Activated T-cell treated with anti-CD3 and anti-CD28 coated beads, Interleukin-2, amount 50 U/mL, for 72 hours (primary cell): ENCODE measurements at places on chromosomes 1 and 21.

DNA sequence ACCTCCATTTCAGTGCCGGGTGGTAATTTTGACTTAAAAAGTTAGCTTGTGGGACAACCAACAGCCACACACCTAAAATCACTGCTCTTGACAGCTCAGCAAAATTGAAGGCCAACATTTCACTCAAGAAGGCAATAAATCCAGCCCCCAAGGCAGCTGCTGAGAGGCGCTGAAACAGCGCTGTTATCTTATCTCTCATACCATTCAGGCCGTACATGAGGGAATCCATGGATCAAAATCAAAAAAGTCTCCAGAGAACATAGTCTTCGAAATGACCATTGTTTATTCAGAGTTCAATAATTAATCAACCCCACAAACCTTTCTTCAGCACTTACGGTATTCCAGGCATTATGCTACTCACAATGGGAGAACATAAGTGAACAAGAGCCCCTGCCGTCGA lies 38.5 kb downstream of the ZBTB18 start:
- no peak for DNase-seq

DNA sequence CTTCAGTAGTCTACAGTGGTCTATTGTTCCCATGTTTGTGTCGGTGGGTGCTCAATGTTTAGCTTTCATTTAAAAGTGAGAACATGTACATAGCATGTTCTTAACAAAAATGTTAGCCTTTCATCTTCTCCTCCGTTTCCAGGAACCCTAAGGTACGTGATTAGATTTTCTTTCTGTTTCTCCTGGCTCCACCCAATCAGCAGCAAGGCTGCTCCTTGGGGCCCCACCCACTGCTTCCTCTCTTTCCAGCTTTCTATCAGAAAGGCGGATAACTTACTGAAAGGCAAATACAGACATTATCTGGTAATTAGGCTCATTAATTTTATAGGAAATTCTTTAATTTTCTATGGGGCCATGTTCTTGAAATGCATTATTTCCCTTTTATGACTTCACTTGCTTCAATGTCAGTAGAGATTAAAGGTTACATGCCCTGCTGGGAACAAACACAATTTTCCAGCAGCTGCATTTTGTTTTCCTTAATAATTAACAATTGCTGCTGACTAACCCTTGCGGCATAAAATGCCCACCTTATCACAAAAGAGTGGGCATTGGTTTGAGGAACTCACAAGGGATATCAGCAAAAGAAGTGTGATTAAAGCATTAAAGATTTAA lies 324.9 kb upstream of the SNX7 start:
- DNase-seq, result no peak

- no peak for DNase-seq
Observed at GRCh38 chr1:86429835-86430234, 5.9 kb downstream of the CLCA2 start.

GRCh38 chr1:24694380-24694843 lies 50.8 kb upstream of the CLIC4 start:
- DNase-seq, result no peak

DNA sequence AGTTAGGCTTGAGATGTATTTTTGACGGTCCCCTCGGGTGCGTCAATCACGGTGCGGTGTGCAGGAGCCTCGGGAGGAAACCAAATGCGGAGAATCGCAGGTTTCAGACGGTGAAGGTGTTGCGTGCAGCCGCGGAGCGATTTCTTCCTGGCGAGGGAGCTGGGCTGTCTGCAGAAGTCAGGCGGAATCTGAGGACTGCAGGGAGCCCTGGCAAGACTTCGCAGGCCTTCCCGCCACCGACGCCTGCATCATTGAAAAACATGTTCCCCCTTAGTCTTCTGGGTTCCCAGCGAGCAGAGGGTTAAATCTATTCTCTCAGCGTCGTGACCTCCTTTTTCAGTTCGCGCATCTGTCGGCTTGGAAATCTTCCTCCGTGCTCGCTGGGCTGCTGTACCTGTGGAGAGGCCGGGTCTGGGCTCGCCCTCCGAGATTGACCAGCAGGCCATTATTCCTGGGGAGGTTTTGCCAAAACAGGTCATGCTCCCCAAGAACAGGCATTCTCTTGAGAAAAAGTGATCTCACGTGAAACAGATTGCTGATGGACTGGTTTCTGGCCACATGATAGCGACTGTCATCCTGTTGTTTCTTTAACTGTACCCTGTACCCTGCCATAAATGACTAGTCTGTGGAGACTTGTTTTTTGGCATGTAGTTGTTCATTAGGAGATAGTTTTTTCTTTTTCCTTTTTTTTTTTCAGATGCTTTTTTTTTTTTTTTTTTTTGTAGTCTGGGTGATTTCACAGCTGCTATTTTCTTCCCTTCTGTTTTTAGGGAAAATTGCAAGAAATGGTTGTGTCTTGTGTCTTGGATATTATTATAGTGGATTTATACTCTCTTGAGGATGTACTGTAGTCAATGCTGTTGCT lies 894 bp downstream of the EPB41 start:
- peak; percentile 66 for DNase-seq

- peak; percentile 79 for DNase-seq
Observed at GRCh38 chr21:42107881-42108553, 36.9 kb downstream of the UMODL1 start.

DNA sequence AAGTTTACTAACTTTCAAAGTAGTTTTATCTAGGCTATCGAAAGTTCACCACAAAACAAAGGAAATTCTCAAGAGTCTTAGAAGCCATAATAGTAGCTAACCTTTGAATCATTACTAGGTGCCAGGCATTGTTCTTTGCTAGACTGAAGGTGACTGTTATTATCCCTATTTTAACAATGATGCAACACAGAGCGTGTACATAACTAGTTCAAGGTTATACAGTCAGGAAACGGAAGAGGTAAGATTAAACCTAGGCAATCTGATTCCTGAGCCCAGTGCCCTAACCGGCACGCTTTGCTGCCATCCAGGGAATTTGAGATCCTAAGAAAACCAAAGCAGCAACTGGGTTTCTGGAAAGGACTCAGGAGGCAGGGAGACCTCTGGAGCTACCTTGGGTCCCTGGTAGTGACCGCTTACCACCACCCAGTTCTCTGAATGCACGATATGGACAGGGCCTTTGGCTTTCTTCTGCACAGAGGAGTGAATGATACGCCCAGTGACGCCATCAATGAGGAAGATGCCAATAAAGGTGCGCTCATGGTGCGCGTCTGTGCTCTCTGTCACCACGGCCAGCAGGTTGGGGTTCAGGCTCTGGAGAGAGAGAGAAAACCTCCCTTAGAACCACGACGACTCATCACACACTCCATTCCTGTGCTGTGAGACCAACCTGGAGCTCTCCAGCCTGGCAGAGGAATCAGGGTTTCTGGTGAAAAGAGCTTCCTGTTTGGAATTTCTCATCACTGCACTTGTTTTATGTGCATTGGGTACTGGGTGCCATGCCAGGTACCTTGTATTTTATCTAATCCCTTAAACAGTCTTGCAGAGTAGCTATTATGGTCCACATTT lies 13.1 kb upstream of the UBR4 start:
- no peak for DNase-seq

- DNase-seq, result no peak
Observed at GRCh38 chr1:166978821-166979220, 3.5 kb upstream of the ILDR2 start.

- DNase-seq, result no peak
Observed at GRCh38 chr1:193525917-193526710, 339.7 kb upstream of the B3GALT2 start.

DNA sequence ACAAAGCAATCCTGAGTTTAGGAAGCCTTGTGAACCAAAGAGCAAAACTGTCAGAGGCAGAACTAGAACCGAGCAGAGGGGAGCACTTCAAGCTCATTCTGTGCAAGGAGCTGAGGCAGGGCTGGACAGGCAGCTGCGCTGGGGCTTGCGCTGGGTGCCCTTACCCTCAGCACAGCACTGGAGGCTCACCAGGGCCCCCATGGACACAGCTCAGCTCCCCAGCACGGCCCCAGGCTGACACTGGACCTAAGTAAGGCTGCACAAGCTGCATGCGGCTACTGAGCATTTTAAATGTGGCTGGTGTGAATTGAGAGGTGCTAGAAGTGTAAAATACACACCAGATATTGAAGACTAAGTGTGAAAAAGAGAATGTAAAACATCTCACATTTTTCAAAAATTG lies 22.1 kb downstream of the TMEM63A start:
- no peak for DNase-seq

DNA sequence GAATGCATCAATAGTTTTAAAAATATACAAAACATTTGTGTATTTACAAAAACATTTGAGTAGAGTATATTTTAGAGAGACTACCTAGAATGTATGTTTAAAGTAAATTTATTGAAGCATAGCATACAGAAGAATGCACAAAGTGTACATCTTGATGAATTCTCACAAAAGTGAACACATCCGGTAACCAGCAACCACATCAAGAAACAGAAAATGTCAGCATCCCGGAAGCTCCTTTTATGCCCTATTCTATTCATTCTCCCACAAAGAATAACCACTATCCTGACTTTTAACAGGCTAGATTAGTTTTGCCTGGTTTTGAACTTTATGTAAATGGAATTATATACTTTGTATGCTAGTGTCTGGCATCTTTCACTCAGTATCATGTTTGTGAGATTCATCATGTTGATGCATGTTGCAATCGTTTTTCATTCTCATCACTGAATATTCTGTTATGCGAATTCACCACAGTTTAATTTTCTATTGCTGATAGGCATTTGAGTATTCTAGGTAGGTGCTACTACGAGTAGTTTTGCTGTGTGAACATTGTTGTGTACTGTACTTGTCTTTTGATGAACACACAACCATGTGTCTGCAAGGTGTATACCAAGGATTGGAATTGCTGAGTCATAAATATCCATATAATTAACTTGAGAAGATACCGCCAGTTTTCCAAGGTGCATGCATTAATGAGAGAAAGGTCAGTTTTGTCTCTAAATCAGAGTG lies 75.4 kb downstream of the CACHD1 start:
- DNase-seq, result no peak

- DNase-seq, result no peak
Observed at GRCh38 chr21:46128933-46129571, 26.3 kb downstream of the FTCD start.

- DNase-seq, result no peak
Observed at GRCh38 chr1:82795508-82796149, 994.9 kb downstream of the ADGRL2 start.

DNA sequence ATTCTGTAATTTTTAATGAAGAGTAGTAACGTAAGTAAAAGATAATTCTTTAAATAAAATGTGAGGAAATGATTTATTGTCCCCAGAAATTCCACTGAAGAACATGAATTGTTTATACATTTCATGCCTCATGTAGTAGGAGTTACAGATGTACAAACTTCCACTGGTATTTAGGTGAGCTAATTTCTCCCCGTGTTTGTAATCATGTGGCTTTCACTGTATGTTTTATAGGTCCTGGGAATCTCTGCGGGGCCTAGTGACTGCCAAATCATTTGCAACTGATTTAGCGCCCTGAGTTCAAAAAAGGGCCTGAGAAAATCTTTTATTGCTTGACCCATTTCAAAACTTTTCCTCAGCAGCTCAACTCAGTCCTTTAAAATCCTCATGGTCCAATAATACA lies 30.5 kb upstream of the FASLG start:
- DNase-seq, result no peak

- DNase-seq, result no peak
Observed at GRCh38 chr1:60963167-60963940, 119.0 kb upstream of the NFIA start.

DNA sequence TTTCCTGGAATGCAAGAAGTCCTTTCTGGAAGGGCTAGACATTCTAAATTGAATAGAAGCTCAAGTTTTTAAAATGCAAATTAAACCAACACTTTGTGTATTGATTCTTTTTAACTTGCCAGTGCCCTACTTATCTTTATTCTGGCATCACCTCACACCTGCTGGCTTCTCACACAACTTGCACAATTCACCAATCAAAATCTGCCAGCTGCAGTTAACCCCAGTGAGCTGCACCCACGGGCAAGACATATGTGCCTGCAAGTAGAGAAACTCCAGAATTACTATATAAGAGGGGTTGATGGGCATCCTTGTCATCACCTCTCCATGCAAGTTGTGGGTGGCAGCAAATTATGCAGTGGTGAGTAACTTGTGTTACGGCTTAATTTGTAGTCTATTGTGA lies 11.7 kb upstream of the PLPPR4 start:
- no peak for DNase-seq

GRCh38 chr1:196366817-196367495 lies 241.3 kb downstream of the KCNT2 start:
- DNase-seq, result no peak

DNA sequence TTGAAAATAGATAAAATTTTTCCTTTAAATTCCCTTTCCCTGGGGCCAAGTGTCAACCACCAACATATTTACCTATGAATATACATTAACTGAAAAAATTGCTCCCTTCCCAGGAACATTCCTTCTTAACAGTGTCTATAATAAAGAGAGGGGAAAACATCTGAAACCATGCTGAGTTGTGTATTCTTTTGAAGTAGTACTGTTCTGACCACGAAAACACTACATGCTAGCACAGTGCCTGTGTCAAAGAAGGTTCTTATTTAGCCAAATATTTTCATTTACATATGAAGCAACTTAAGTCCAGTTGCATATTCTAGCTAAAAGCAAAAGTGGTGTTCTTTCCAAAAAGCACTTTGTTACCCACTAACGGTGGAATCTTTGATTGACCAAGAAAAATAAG lies 311.2 kb downstream of the VAV3 start:
- no peak for DNase-seq

DNA sequence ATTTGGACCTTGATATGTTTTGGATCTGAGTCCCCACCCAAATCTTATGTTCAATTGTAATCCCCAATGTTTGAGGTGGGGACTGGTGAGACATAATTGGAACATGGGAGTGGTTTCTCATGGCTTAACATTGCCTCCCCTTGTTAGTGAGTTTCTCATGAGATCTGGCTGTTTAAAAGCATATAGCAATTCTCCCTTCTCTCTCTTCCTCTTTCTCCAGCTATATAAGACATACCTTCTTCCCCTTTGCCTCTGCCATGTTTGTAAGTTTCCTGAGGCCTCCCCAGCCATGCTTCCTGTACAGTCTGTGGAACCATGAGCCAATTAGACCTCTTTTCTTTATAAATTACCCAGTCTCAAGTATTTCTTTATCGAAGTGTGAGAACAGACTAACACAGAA lies 692.4 kb downstream of the KCNT2 start:
- DNase-seq, result no peak

- no peak for DNase-seq
Observed at GRCh38 chr1:246335151-246335550, 171.9 kb downstream of the SMYD3 start.

DNA sequence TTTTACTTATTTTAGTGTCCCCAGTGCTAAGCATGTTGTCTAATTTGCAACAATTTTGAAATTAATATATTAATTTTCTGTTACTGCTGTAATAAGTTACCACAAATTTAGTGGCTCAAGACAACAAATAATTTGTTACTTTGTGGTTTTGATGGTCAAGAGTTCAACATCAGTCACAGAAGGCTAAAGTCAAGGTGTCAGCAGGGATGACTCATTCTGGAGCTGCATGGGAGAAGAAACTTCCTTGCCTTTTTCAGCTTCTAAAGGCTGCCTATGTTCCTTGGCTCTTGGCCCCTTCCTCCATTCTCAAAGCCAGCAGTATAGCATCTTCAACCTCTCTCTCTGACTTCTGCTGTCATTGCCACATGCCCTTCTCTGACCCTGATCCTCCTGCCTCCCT lies 271.8 kb downstream of the HLX start:
- no peak for DNase-seq

- DNase-seq, result no peak
Observed at GRCh38 chr21:29366532-29366931, 67.8 kb downstream of the BACH1 start.
